ENCODE measurements at places on chromosomes 2 and 18.
A peak's percentile ranks its signal among the peaks of the same experiment; 100 is the strongest.

DNA sequence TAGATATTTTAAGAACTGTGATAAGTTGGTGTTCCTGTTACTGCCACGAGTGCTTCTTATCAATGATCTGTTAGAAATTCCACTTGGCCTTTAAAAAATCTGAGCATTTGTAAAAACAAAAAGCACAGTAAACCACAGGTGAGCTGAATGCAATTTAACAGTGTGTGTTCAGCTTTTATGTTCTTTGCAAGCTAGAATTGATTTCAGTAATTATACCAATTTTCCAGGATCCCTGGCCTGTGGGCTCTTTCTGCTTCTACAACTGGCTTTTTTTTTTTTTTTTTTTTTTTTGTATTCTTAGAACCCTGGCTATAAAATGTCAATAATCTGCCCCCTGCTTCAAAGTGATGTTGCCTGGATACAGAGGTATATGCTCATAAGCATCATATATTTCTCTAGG, 548.5 kb upstream of the SLC8A1 start:
- no peak for DNase-seq

DNA sequence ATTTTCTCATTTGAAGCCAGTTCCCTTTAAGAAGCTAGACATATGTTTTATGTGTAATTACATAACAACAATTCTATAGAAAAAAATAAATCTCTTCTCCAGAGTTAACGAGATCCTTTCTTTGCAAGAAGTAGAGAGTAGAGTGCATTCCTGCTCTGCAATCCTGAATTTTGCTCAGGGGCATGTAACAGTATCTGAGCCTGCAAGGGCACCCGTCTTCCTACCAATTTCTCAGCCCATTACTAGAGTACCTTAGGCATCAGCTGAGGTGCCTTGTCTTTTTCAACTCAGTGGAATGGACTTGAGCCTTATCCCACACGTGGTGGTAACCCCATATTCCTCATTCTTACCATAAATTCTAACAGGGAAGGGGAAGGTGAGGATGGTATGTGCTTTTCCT, 205.9 kb downstream of the IKZF2 start:
- DNase-seq: no peak

DNA sequence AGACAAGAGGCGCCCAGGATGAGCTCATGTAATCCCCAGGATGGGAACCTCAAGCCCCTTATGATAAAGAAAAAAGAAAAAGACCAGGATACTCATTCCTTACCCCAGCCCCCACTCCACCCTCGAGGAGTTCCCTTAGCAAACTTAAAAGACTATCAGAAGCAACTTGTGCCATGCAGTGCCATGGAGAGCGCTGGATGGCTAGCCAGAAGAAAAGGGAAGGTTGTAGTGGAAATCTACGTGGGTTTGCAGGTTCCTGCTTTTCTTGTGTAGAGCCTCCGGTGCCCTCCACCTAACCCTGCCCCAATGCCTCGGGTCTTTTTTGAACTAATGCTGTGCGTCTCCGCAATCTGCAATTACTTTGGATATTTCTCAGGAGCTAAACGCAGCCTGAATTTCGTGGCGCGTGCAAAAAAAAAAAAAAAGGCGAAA, 16.2 kb upstream of the BCL11A start:
- DNase-seq: no peak

- DNase-seq: no peak
Measured at GRCh38 chr18:11658989-11659388, 30.1 kb upstream of the GNAL start.

GRCh38 chr2:134139611-134140010, 114.3 kb upstream of the MGAT5 start:
- DNase-seq: no peak

GRCh38 chr2:239025096-239025801, 177.4 kb downstream of the TWIST2 start:
- no peak for DNase-seq

GRCh38 chr2:155961641-155962040, 370.9 kb downstream of the NR4A2 start:
- no peak for DNase-seq

DNA sequence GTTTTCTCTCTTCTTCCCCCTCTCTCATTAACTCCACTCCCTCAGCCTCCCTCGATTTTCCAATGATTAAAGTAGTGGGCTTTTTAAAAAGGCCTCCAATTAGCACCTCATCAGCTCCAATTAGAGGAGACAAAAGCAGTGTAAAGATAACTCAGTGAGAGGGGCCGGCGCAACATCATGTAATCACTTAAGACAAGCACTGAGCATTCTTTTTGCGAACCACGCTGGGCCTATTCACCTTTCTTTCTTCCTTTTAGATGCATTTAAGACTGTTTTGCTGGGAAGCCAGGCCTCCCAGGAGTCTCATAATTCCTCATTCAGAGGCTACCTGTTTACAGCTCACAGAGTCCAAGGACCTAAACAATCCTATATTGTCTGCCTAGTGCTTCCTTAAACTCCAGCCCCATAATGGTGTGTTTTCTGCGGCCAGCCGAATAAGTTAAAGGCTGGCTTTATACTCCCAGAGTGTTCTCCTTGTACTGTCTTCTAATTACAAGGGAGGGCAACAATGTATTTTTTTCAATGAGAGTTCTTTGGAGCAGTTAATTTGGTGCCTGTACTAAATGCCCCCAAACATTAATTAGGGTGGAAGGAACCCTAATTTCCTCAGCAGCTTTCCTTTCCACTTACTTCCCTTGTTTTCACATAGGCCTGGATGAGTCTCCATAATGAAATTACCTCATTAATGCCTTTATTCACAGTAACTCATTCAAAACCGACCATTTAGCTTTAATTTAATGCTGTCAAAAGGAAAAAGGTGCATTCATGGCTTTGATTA, 28.0 kb upstream of the LMAN1 start:
- no peak for DNase-seq

DNA sequence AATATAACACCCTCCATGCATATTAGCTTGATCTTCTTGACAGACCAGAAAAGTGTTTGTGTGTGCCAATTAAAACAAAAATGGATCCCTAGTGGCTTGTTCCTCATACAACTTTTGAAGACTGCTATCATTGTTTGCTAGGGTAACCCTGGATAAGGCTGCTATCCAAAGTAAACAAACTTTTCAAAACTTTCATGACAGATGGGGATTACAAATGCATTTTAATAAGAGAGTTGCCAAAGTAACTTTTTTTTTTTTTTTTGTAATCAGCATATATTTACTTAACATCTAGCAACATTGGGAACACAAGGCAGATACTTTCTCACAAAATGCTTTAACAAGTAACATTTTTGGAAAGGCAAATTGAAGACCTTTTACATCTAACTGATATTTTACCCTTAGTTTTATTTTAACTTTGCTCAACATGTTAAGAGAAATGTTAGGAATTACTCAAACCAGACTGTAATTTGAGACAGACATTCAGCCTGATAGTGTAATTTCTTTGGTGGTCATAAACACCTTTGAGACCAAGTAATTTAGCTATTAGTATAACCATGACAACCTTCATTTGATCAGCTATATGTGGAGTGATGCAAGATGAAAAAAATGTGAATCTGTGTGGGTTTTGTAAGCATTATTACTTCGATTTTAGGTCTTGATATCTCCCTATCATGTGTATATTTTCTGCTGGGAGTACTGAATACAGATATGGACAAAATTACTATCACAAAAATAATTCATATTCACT, 300.9 kb downstream of the ARHGAP15 start:
- no peak for DNase-seq

DNA sequence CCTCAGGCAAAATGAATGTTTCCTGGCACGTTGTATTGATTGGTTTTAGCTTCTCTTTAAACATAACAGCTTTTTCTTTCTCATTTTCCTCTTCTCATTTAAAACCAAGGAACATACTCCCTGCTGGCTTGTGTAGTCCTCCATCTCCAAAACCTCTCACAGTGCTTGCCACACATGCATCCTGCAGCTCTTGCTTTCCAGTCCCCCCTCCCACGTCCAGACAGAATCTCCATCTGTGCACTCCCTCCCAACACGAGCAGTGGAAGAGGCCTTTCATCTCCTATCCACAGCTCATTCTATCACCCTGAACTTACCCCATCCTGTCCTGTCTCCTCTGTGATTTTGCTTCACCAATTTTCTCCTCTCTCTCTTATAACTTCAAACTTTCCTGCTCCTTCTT, 99.6 kb upstream of the THSD7B start:
- DNase-seq: no peak

GRCh38 chr2:98875081-98875728, 60.8 kb downstream of the CRACDL start:
- no peak for DNase-seq

- DNase-seq: no peak
Measured at GRCh38 chr2:104033399-104033798, 820.5 kb upstream of the POU3F3 start.

DNA sequence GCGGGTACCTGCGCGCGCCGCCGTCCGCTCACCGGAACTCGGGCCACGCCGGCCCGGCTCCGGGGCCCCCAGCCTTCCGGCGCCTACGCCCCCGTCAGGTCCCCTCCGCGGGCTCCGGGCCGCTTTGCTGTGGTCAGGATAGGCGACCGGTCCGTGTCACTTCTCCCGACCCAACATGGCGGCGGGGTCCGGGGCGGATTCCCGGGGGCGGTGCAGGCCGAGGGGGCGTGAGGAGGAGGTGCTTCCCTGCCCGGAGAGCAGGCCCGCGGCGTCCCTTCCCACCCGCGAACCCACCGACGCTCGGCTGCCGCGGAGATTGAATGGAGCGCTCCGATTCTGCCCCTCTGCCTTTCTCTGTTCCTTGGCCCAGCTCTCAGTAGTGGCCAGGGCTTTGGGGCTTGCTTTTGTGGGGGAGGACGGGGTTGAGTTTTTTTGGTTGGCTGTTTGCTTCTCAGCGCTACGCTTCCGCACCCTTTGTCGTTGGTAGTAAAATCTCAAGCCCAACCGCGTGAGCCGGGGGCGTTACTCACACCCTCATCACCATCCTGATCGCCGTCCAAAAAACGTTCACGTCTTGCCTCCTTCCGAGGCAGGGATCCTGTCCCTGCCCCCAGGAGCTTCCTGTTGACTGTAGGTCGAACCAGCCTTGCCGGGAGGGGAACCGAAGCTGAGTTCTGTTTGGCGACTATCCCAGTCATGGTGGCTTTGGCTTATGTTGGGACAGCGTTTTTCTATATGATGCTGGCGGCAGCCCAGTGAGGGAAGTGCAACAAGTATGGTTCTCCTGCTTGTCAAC, 532 bp upstream of the YES1 start:
- DNase-seq: peak; percentile 77

DNA sequence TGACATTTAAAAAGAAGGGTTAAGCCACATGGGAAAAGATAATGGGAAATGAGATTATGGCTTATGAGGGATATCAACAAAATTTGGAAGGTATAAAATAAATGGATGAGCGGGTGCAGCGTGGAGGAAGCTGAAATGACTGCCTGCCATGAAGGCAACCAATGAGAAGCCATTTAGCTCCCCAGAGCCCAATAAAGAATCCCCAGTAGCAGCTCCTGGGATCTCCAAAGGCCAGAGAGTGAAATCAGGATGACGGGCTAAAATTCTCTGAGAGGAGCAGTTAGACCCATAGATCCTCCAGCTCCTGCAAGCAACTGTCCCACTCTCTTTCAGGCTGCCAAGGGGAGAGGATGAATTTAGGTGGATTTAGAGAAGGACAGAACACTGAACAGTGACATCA, 12.9 kb upstream of the MAPRE3 start:
- DNase-seq: no peak

GRCh38 chr2:119801040-119801439, 41.3 kb downstream of the PTPN4 start:
- no peak for DNase-seq

GRCh38 chr2:88530081-88530480, 77.6 kb upstream of the FOXI3 start:
- no peak for DNase-seq

DNA sequence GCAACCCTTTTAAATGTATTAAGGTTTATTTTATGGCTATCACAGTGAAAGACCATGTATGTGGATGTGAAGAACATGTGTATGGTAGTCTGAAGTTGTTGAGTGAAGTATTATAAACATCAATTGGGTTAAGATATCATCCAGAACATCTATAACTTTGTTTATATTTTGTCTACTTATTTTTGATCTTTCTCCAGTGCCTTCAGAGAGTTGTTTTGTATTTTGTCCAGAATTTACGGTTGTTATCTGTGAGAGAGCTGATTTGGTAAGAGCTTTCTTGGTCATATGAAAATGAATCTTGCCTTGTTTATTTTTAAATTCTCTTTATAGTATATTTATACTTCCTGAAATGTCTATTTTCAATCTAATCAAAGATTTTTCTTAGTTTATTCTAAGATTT, 573.7 kb upstream of the POU3F3 start:
- DNase-seq: no peak

DNA sequence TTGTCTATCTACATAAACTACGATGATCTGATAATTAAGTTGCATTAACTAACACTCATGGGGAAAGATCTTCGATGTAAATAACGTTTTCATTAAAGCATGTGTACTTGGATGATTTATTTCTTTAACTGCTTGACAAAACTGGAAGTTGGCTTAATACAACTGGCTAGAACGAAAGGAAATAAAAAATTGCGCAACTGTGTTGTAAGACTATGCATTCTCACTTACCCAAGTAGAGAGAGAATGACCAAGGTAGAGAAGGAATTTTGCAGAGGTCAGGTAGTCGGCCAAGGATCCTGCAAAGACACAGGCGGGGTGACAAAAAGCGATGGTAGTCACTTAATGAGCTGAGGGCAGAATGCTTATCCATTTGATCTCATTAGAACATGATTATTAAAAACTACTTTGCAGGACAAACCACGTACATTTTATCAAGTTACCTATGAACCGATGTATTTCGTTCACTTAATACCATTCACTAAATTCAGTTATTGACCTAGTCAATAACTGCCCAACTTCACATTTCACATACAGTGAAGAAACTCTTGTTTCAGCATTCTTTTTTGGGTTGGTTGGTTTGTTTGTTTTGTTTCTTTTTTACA, 900 bp downstream of the SLC40A1 start:
- DNase-seq: no peak

GRCh38 chr2:62757029-62757428, 51.5 kb downstream of the EHBP1 start:
- DNase-seq: no peak

DNA sequence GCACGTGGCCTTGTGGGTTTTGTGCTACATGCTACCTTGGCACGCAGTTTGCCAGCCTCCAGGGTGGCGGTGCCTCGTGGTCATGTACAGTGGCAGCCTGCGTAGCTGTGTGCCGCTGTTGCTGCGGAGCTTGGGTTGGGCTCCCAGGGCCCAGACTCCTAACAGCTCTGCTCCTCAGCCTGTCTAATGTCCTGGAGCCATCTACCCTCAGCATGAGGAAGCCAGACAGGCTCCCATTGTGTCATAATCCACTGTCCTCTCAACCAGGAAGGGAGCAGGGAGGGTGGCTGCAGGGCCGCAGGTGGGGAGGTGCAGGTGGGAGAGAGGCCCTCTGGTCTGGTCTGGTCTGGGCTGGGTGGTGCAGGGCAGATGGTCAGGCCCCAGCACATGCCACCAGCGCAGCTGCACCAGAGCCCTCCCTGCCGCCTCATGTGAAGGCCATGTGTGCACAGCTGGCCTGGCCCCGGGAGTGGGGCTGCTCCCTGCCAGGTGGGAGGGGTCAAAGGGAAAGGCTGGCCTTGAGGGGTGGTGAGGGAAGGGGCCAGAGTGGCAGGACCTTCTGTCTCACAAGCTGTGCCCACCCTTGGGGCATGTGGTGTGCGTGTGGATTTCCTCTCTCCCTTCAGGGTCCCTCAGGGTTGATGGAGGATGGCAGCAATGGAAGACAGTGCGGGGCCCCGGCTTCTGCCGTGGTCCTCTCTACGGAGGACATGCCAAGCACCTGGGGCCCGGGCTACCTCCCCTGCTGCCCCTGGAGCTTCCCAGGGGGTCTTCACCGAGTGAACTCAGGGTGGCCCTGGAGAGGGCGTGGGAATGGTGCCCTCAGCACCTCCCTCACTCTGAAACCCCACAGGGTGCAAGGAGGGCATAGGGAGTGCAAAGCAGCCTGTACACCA, 4.8 kb downstream of the ATOH8 start:
- no peak for DNase-seq

- no peak for DNase-seq
Measured at GRCh38 chr2:239950144-239951128, 74.7 kb downstream of the NDUFA10 start.

Data from stimulated activated CD8-positive, alpha-beta memory T cell treated with anti-CD3 and anti-CD28 coated beads, Interleukin-7, amount 100 ng/mL, for 4 hours (primary cell).